RPMI7951 (cell line): ENCODE measurements at places on chromosomes 11 and 22. TPM values are rescaled to one million over a fixed set of nuclear protein-coding genes. Genes with fewer than 3 reads are reported as not detected.

The PNPLA5 gene
- not detected in 2 replicates for total RNA-seq

The TBX10 gene
- not detected in 2 replicates for total RNA-seq

The RCOR2 gene
- 0.96 and 2.1 TPM in 2 replicates for total RNA-seq

The ZPR1 gene
- total RNA-seq = 61.7 and 63.3 TPM in 2 replicates

The HBB gene
- not detected in 2 replicates for total RNA-seq

The VSTM5 gene
- total RNA-seq = not detected in 2 replicates

The GAL3ST3 gene
- total RNA-seq = not detected in 2 replicates

The PRRG4 gene
- 0.24 and 0.49 TPM in 2 replicates for total RNA-seq

The SEZ6L gene
- not detected in 2 replicates for total RNA-seq

The APOA5 gene
- total RNA-seq = not detected in 2 replicates

The SCGB1D2 gene
- not detected in 2 replicates for total RNA-seq

The C22orf23 gene
- 0.12 and 0.29 TPM in 2 replicates for total RNA-seq

The C11orf52 gene
- not detected in 2 replicates for total RNA-seq

The ZBTB3 gene
- total RNA-seq = 10.1 and 11.4 TPM in 2 replicates

The CBLIF gene
- not detected in 2 replicates for total RNA-seq

The PLEKHB1 gene
- not detected in 2 replicates for total RNA-seq

The P2RX6 gene
- 7.8 and 10.6 TPM in 2 replicates for total RNA-seq

The SLC22A24 gene
- not detected in 2 replicates for total RNA-seq

The VPREB3 gene
- total RNA-seq = not detected in 2 replicates

The ACR gene
- not detected in 2 replicates for total RNA-seq

The MISFA gene
- 0.60 TPM in 1 of 2 replicates, not detected in the other for total RNA-seq

The RASSF10 gene
- 0.12 and 0.20 TPM in 2 replicates for total RNA-seq

The PLAAT3 gene
- total RNA-seq = 7.3 and 8.8 TPM in 2 replicates

The CREB3L1 gene
- total RNA-seq = 11.1 and 11.3 TPM in 2 replicates

The MS4A4A gene
- not detected in 2 replicates for total RNA-seq

The TMEM45B gene
- total RNA-seq = not detected in 2 replicates

The ASPHD2 gene
- total RNA-seq = 1.4 and 2.2 TPM in 2 replicates

The OR8G1 gene
- not detected in 2 replicates for total RNA-seq

The IL18 gene
- total RNA-seq = not detected in 2 replicates

The MMP10 gene
- 0.20 and 0.24 TPM in 2 replicates for total RNA-seq

The ELFN2 gene
- under 0.01 TPM in 1 of 2 replicates, not detected in the other for total RNA-seq

The ZNF214 gene
- total RNA-seq = 2.6 and 3.5 TPM in 2 replicates

The KCNQ1OT1 gene
- 0.29 and 0.36 TPM in 2 replicates for total RNA-seq
